NCI-H510A treated with DMSO at 0.1 percent for 48 hours (cell line): ENCODE measurements at places on chromosomes 1 and 21.

- no peak for DNase-seq
These were observed 30.0 kb upstream of the FGGY start for GRCh38 chr1:59266927-59267293.

GRCh38 chr1:202658769-202659168 lies 51.5 kb downstream of the SYT2 start:
- no peak for DNase-seq

- no peak for DNase-seq
These were observed 623 bp downstream of the CAPN2 start for GRCh38 chr1:223712850-223713474.

DNA sequence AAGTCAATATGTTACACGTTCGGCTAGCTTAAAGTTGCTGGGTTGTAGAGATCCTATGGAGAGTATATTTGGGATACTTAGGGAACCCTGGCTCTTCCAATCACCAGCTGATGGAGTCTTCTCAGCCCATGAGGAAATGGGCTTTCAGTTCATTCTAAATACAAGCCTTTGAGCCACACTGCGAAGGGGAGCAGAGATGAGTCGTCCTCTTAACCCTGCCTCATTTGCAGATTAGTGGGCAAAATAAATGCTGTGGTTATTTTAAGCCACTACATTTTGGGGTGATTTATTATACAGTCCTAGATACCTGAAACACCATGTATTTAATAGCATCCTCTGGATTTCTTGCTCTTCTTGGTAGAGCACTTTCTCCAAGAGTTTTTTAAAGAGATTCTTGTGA lies 19.0 kb upstream of the VCAM1 start:
- no peak for DNase-seq

- no peak for DNase-seq
These were observed 71.0 kb downstream of the EBNA1BP2 start for GRCh38 chr1:43101061-43101460.

DNA sequence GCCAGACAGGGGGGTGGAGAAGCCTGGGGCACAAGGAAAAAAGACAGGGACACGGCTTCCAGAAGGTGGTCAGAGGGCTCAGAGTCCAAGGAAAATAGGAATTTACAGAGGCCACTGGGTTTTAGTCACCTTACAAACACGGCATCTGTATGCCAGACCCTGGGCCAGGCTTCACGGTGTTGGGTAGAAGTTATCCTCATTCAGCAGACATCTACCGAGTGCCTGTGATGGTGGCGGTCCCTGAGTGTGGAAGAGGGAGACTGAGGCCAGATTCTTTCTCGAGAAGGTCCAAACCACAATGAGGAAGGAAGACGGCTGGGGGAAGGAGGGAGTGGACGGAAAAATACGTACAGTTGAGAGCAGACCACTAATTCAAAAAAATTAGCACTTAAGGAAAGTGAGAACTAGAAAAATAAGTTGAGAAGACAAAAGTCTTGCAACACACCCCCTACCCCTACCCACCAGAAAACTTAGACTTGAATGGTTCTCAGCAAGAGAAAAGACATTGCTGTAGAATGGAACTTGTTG lies 864 bp upstream of the BTG2 start:
- no peak for DNase-seq

DNA sequence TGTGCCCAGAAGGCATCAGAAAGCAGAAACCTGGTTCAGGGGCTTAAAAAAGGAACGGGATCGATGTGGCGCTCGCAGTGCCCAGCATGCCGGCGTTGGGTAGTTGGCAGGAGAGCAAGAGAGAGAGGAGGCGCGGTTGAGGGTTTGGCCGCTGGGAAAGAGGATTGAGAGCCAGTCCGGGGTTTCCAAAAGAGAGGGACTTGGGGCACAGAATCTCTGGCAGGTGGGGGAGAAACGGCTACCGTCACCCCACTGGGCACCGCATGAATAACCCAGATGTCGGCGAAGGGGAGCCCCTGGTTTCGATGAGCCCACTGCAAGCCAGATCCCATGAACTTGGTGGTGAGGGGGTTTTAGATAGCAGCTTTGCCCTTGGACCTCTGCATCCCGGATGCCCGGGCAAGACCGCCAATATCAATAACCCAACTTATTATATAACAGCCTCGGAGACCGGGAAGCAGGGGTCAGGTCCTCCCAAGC lies 60.4 kb upstream of the ACOT11 start:
- peak; percentile 68 for DNase-seq

GRCh38 chr1:241396747-241397681 lies 40.0 kb upstream of the RGS7 start:
- DNase-seq, result no peak
